NCI-H1436 (cell line): ENCODE measurements at places on chromosomes 7 and 10.

DNA sequence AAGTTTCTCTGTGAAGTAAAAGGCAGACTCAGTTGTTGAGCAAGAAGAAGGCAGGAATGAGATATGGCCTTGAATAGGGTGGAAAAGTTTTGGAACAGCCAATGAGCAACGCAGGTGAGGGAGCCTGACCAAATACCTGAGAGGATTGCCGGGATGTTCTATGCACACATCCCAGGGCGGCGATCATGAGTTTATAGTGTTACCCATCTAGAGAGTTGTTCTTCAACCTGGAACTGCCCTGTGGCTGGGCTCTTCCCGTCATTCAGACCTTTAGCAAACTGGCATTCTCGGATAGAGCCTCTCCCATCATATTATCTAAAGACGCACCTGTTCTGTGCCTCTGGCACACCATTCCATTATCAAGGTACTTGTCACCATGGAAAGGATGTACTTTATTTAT lies 103.0 kb upstream of the KIF5B start:
- DNase-seq = no peak

- DNase-seq = no peak
Measured at GRCh38 chr10:1620803-1621202, 116.5 kb downstream of the ADARB2 start.

GRCh38 chr10:106929291-106929895 lies 235.1 kb downstream of the SORCS1 start:
- DNase-seq = no peak

DNA sequence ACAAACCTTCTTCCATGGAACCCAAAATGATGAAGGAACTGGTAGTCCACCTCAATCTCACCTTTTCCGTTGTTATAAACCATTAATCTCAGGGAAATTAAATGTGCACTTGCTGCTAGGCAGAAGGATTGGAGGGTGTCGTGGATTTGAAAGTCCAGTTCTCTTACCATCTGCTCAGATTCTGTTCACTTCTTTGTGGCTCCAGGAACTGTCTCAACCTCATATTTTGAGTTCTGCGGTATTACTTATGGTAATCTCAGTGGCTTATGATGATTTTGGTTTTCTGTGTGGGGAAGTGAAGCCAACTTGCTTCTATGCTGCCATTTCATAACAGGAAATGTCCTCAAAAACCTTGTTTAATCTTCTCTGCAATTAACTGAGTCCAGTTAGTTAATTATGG lies 136.4 kb downstream of the CDC14C start:
- no peak for DNase-seq

DNA sequence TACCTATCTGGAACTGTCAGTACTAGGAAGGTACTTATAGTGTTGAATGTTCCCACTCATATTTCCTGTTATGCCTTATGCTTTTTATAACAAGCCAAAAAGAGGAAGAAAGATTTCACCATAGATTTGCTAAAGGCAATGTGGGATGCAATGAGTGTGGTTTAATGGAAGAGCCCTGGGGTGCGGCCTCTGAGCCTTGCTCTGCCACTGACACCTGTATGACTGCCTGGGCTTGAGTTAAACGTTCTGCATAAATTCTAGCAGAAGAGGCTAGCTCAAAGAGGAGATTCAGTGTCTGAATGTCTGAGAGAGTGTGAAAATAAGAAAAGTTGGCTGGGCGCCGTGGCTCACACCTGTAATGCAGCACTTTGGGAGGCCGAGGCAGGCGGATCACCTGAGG lies 143.8 kb downstream of the TPST1 start:
- DNase-seq = no peak

- peak; percentile 40 for DNase-seq
Measured at GRCh38 chr7:108114117-108114841, 15.9 kb downstream of the LAMB4 start.

- peak; percentile 38 for DNase-seq
Measured at GRCh38 chr7:14754631-14755030, 147.9 kb downstream of the DGKB start.

- DNase-seq = no peak
Measured at GRCh38 chr7:78165454-78165853, 366.9 kb downstream of the PHTF2 start.

DNA sequence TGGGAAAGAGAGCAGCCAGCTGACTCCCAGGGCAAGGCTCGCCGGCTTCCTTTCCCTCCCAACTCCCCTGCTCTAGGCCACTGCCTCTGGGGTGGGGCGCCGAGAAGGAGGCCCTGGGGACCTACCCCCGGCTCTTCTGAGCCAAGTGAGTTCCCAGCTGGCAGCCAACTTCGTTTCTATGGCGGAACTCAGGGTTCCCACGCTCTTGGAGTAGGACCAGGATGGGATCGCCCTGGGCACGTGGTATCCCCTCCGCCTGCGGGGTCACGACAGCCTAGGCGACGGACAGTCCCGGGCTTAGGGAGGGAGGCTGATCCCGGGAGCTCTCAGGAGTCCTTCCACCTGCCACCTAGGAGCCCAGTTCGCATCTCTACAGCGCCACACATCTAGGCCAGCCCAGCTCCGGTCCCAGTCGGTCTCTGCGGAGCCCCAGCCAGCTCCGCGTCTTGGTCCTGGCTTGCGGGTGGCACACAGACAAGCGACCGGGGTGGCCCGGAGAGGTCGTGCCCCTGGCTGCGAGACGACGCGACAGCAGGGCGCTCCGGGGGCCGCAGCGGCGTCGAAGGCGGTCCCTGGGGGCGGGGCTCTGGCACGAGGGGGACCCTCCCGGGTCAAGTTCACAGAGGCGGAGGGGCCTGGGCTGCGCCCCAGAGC lies 20.5 kb upstream of the GATA3 start:
- DNase-seq = no peak

- DNase-seq = no peak
Measured at GRCh38 chr7:3194501-3195141, 106.4 kb upstream of the SDK1 start.

DNA sequence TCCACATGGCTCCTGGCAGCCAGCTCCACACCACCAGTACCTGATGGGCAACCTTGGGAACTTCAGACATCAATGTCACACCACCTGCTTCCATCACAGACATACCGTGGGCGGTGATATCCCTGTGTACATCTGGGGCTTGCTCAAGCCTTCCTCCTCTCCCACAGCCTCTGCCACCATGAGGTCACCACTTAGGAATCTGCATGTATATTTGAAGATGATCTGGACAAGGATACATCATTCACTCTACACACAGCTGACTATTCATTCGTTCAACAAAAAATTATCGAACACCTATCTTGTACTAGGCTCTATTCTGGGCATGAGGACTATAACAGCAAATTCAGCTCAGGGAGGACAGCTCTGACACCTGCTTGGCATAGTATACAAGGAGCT lies 6.8 kb downstream of the DLG5 start:
- no peak for DNase-seq

- no peak for DNase-seq
Measured at GRCh38 chr7:74057216-74057925, 26.2 kb upstream of the LIMK1 start.

- no peak for DNase-seq
Measured at GRCh38 chr10:127892743-127893142, at the start of gene CLRN3. Gene CLRN3 (minus strand): TSS chr10:127892941. CDS start chr10:127892784, 157 bp downstream.

GRCh38 chr10:130817046-130817624 lies 494.4 kb downstream of the TCERG1L start:
- no peak for DNase-seq

DNA sequence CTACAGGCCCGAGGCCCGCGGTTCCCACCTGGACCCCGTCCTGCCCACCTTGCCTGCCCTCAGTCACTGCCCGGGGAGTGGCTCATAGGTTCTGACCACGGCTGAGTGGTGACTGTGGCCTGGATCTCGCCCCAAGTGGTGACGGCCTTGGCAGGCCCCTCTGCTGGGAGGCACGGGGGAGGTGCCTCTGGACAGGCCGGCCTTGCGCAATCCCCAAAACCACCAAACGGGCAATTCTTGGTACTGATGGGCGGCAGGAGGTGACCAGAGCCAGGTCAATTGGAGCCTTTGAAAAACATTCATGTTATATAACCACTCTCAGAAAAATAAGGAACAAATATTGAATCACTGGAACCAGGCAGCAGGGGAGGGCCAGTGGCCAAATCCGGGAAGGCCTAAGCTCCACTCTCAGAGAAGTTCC lies 83.4 kb downstream of the PRKAG2 start:
- no peak for DNase-seq

DNA sequence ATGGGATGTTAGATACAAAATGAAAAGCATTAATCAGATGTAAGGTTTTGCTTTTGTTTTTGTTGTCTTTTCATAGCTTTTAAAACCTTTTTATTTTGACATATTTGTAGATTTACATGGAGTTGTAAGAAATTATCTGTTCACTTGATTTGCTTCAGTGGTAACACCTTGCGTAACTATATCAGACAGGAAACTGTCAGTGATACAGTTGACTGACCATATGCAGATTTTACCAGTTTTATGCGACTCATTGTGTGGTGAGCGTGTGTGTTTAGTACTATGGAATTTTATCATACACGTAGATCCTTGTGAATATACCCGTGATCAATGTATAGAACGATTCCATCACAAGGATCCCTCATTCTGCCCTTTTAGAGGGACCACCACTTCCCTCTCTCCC lies 701.4 kb downstream of the SUGCT start:
- no peak for DNase-seq

DNA sequence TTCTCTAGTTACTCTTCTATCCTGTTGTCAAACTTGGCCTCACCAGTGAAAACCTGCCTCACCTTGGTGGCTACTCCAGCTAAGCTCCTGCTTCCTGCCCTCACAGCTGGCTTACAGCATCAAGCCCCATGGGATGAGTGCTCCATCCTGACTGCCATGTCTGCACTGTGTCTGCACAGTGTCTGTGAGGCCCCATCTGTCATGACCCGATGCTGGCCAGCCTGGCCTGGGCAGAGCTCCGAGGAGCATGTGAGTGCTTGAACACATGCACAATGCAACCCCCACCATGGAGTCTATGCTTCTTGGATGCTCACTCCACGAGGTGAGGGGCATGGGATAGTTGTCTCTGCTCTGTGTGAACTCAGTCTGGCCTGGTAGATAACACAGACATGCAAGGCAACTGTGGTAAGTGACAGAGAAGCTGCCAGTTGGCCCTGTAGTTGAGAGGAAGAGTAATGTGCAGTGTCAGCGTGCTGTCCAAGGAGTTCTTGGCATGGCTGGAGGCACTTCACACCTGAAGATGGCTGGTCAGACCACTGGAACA lies 207.1 kb upstream of the ZNF32 start:
- no peak for DNase-seq

DNA sequence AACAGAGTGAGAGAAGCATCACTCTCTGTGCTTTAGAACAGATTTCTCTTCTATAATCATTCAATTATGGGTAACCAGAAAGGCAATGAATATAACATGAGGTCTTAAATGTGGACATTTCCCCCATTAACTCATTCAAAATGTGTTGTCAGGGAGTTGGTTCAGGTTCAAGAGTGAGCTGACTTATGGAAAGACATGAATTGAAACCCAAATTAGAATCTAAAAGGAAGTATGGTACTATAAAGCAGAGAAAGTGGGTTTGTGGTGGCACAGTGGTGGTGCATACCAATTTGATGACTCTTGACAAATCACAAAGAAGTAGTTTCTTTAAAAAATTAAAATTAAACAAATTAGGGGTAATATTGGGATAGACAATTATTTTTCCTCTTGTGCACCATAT lies 114.6 kb upstream of the MEOX2 start:
- no peak for DNase-seq

DNA sequence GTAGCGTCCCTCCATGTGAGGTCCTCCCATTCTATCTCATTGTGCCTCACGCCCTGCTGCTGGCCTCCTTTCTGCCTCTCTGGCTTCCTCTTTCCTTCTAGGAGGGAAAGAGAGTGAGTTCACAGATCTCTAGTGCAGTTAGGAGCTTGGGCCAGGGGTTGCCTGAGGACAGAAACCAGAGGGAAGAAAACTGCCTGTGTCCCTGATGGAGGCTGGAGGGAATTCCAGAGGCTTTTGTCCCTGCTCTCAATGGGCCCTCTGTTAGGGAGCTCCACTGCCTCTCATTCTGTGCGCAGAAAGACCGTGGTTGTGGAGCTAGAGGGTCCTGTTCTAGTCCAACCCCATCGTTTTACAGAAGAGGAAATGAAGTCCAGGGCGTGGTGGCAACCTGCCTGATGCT lies 4.6 kb downstream of the MARVELD1 start:
- no peak for DNase-seq

GRCh38 chr7:52691257-52691656 lies 344.2 kb upstream of the POM121L12 start:
- DNase-seq = no peak

DNA sequence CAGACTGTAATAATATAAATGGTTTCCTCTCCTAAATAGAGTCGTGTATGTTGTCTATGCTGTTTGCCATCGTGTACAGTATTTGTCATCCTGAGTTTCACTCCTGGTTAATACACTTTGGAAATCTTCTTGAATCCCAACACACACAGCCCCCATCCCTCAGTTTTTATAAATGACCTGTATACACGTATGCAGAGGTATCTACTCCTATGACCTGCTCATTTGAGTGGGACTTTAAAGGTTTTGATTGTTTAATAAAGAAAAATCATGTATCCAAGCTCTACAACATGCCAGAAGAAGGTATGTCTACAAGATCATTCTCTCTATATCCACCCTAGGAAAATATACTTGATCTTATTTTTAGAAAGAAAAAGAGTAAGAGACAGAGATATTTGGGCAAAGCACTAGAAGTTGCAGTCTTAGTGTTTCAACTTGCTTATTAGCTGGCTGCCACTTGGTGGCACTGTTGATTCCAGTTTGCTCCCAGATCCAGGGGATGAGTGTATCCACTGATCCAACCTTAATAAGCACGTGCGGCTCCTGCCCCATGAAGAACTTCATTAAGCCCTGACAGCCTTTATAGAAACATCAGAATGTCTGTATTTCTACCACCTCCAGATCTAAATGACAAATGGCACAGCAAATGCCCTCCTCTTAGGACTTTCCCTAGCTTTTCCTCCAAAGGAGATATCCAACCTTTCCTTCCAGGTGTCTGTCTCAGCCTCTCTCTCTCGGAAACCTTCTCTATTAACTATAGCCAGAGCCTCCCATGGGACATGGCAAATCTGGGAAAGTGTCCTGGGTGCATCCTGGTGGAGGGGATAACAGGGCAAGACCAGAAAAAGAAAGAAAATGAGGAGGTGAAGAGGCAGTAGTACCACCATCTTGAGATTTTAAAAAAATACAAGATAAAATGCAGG lies 181.6 kb upstream of the NEBL start:
- peak; percentile 66 for DNase-seq

DNA sequence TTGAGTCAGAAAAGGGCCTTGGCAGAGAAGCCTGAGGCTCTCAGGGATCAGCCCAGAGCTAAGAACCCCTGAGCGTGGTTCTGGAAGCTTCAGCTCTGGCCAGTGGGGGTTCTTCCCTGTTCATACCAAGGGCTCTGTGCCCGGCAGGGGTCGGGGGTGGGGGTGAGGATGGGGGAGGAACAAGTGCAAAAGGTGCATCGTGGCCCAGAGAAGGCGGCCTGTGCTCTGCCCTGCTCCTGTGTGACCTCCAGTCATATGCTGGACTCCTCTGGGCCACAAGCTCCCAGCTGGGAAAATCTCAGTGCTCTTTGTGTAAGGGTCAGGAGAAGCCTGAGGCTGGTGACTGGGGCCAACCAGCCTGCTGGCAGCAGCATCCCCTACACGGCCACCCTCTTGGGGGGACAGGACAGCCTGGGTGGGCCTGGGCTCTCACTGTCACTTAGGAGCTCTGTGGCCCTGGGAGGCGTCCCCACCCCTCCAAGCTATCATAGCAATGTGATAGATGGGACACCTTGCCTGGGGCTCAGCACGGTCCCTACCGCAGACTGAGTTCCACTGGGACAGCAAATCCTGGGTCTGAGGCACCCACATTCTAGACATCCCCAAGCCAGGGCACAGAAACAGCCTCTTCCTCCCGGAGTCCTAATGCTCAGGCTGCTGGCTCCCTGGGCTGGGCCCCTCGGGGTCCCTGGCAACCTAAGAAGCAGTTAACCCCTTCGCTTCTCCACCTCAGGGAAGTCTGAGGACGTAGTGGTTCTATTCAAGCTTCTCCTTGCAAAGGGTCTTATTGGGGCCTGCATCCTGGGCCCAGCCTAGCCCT lies 2.5 kb downstream of the MMRN2 start:
- no peak for DNase-seq
